ENCODE measurements at places on chromosomes 7 and 10. TPM values are rescaled to one million over a fixed set of nuclear protein-coding genes. Genes with fewer than 3 reads are reported as not detected.
A peak's percentile ranks its signal among the peaks of the same experiment; 100 is the strongest.

- DNase-seq, result no peak
These were observed 42.3 kb downstream of the CHRM2 start for GRCh38 chr7:136910771-136911170.

- DNase-seq, result no peak
These were observed 3.9 kb downstream of the PROSER2 start for GRCh38 chr10:11827006-11827405.

GRCh38 chr7:30992414-30992813, 28.7 kb downstream of the GHRHR start:
- DNase-seq, result no peak

PDE6C gene
- polyA plus RNA-seq, result not detected

DNA sequence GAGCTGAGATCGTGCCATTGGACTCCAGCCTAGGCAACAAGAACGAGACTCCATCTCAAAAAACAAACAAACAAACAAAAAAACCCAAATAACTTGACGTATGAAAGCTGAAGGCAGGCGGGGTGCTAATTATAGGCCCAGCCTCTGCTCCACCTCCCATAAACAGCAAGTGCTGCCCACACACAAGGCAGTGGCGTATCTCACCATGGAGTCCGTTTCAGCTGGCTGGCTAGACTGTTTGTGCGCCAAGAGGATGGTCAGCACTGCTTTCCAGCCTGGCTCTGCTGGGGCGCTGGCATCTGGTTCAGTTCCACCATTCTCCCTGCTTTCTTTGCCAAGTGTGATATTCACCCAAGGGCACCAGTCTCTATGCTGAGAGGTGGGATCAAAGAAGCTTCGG, 29.1 kb downstream of the ZC3HC1 start:
- DNase-seq, result no peak

DNA sequence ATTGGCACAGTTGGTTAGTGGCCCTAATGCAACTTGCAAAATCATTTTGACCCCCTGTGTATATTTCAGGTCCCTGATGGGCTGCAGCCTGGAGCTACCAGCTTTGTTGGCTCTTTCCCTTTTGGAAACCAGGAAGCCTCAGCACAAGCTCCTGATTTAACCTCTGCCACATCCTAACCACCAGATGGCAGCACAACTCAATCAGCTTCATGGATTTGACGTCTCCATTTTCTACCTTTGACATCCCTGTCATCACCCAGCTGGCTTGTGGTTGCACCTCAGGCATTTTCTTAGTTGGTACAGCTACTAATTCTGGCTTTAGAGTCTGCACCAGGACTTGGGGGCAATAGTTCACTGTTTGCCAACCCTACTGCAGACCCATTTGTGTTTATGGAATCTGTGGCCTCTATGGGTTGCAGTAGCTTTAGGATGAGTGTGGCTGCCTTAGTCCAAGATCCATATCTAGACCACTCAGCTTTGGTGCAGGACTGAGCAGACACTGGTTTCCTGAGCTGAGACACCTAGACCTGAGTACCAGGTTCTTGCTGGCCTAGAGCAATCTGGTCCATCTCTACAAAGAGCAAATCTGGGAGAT, 456.2 kb downstream of the REEP3 start:
- DNase-seq, result peak; percentile 45

All from mammary epithelial cell (primary cell).